ENCODE measurements at places on chromosomes 1 and 21.

DNA sequence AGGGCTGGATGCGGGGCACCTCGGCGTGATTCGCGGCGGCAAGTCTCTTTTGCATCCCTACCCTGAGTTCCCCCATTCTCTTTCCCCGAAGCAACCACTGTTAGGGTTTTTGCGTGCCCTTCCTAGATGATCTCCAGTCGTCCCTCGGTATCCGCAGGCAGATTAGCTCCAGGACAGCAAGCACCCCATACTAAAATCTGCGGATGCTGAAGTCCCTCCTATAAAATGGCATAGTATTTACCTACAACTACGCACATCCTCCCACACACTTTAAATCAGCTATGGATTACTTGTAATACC is 22.8 kb upstream of the CFAP126 start:
- DNase-seq: no peak

DNA sequence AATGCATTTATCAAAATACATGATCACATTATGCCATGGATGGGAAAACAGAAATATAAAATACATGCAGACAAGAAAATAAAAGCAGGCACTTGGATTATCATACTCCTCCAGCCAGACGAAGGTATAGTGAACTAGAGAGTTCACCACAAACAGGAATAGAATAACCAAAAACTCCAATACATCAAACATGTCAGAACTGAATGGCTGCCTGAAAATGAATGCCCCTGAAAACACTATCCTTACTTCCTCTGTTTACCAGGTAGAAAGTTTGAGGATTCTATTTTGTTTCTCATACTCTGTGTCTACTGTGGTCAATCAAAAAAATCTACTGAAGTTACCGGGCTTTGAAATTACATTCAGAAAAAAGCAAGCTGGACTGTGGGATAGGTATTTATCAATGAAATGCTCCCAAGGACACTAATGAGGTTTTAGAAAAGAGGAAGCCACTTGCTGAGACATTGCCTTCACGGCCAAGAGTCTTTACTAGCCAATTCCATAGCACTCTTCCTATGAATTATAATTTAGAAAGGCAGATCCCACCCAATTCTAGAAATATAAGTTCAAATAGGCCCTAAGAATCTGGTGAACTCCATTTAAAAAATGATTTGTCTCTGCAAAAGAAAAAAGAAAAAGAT is 197.7 kb downstream of the SMYD3 start:
- no peak for DNase-seq

DNA sequence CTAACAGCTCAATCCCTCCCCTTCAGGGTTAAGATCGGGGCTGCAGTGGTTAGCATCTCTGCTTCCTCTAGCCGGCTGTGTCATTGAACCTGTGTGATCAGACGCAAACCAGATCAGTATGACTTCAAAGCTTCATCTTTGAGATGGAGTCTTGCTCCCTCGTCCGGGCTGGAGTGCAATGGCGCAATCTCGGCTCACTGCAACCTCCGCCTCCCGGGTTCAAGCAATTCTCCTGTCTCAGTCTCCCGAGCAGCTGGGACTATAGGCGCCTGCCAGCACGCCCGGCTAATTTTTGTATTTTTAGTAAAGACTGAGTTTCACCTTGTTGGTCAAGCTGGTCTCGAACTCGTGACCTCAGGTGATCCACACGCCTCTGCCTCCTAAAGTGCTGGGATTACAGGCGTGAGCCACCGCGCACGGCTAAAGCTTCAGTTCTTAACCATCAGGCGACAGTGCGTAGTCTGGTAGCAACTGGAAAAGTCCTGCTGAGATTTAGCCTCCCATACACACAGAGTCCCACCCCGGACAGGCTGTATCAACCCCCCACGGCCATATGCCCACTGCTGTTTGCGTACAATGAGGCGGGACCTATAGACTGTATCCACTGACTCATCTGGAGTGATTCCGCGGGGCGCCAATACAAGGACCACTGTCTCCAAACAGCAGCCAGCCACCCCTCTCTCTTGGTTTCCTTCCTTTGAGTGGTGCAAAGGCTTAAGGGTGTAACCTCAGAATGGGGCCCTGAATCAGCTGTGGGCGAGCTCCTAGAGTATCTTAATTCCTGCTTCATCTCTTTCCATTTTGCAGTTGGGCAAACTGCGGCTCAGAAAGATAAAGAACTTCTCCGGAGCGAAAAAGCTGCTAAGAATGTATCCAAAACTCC is 23.3 kb downstream of the CELA3A start:
- no peak for DNase-seq

DNA sequence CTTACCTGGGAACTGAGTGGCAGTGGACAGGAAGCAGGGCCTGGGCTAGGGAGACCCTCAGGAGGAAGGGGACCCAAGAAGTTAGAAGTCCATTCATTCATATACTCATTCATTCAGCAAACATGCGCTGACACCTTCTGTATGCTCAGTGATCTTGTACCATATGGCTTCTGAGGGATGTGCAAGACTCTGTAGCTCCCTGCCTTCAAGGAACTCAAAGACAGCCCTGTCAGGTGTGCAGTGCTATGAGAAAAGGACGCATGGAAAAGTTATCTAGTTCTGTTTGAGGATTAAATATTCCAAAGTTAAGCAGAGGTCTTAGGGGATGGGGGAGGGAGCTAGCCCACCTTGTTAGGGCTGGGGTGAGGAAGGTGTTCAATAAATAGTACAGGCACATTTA is 12.5 kb downstream of the DMAP1 start:
- no peak for DNase-seq

- no peak for DNase-seq
Observed at GRCh38 chr1:35577071-35577998, 4.2 kb downstream of the TFAP2E start.

DNA sequence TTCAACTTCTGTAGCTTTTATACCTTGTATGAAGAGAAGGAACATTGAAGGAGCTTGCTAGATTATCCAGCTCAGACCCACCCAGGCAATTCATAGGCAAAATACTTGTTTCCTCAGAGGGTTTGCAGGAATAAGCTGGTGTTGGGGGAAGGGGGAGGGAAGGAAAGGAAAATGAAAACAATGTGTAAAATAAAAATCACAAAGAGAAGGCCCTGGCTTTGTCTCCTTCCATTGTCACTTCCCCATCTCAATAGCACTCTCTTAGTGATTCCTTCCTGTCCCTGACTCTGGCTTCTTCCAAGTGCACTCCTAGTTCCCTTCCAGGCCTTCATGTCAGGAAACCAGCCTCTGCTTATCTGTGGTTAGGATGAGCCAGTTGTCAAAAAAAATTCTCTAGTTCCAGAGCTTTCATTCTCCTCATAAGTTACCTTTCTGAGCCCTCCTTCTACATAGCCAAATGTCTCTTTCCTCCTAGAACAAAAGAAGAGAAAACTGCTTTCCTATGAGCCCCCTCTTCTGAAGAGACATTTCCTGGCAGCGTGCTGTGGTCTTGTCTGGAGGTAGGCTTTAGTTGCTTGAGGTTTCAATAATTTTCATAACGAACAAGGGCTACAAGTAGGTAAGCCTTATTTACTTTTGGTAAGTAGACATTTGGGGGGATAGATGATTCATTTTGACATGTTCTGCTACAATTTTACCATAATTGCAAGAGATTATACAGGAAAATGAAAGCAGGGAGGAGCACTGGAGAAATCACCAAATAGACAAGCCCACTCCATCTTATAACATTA is 45.7 kb downstream of the FASLG start:
- DNase-seq: no peak

- no peak for DNase-seq
Observed at GRCh38 chr1:42700006-42700405, 17.8 kb downstream of the YBX1 start.

GRCh38 chr1:19658186-19658585 is 6.5 kb upstream of the HTR6 start:
- no peak for DNase-seq

DNA sequence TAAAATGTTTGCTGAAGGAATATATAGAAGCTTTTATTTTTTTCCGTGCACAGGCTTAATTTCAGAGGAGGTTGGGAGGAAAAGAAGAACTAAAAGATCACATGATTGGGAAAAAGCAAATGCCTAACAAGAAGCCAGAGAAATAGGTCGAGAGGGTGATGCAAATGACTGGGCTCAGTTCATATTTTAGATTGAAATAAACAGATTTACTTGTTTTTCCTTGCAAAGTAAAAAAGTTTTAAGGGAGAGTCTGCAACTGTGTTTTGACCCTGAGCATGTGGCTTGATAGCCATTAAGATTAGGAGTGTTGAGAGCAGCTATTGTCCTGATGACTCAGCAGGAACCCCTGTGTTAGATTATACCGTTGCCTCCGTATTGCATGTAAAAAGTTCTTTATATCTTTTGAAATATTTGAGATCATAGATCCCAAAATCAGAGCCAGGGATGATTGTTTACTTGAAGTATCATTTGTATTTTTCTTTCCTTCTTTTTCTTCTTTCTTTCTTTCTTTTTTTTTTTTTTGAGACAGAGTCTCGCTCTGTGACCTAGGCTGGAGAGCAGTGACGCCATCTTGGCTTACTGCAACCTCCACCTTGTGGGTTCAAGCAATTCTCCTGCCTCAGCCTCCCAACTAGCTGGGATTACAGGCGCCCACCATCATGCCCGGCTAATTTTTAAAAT is 20.2 kb downstream of the CLIC4 start:
- DNase-seq: no peak

GRCh38 chr1:155137154-155137949 is 1.7 kb downstream of the SLC50A1 start:
- no peak for DNase-seq

DNA sequence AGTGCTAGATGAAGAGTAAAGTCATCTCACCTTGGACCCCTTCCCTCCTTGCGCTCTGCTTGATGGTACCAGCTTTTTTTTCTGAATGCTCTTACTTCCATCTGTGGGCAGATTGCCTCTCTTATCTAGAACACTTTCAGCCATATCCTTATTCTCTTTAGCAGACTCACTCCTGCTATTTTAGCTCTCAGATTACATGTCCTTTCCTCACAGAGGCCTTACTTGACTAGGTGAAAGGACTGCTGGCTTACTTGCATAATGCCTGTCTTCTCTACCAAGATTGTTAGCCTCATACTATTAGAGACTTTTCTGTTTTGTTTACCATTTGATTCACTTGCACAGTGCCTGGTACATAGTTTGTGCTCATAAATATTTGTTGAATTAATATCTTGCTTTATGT is 9.3 kb downstream of the IFI44 start:
- no peak for DNase-seq

DNA sequence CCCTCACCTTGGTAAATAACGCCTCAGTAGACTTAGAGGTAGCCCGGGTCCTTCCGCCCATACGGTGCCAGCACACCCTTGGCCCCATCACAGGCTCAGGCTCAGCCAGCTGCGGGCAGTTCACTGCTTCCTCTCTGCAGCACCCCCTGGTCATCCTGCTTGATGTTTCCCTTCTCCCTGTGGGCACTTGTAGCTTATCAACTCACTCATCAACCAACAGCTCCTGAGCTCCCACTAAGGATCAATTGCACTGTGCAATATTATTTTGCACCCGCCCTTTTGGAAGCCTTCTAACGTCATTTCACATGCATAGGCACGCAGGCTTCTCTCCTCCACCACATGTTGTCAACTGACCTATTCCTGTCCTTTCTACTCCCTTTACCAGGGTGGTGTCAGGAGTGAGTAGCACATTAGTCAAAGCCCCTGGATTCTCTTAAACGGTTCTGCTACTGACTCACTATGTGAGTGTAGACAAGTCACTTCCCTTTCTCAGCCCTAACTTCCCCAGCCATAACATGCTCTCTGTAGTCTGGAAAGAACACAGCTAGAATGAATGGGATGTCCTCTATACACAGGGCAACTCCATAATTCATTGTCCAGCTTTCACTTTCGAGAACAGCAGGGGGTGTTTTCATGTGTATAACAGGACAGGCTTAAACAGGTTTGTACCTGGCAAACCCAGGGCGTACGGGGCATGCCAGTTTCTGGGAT is 47.1 kb upstream of the IRF2BP2 start:
- DNase-seq: no peak

GRCh38 chr1:59138402-59138801 is 158.5 kb upstream of the FGGY start:
- no peak for DNase-seq

- DNase-seq: no peak
Observed at GRCh38 chr1:92380867-92381266, 82.0 kb downstream of the RPAP2 start.
